DND-41 (cell line): ENCODE measurements at places on chromosomes 1 and 21.

- no peak for DNase-seq
These were observed 39.9 kb downstream of the RGL1 start for GRCh38 chr1:183844806-183845205.

- DNase-seq, result no peak
These were observed 327.5 kb upstream of the RUNX1 start for GRCh38 chr21:35376406-35377135.

- no peak for DNase-seq
These were observed 28.2 kb downstream of the ATP8B2 start for GRCh38 chr1:154353460-154353904.

DNA sequence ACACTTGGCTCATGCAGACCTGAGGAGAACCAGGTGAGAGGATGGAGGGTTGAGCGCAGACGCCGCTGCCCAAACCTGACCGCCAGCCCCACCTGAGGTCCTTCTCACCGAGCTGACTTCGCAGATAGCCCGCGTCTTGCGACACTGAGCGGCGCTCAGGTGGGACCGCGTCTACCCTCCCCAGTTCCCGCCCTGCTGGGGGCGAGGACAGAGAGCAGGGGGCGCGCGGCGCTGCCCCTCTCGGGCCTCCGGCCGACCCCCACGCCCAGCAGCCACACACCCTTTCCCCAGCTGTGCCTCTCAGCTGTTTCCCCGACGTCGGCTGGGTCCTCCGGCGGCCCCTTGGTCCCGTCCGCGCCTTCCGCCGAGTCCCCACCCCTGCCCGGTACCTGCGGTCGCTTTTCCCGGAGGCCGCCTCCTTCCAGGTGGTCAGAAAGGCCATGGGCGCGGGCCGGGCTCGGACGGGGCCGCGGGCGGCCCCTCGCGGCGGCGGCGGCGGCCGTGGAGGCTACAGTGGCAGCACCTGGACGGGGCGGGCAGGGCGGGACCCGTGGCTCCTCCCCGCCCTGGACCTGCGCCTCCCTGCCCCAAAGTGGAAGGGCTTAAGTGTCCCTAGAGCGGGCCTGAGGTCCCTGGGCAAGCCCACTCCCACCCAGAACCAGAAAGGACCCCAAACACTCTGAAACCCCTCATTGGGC, 14.4 kb upstream of the TTC39A start:
- no peak for DNase-seq

GRCh38 chr1:220344745-220345144, 72.5 kb upstream of the RAB3GAP2 start:
- no peak for DNase-seq

DNA sequence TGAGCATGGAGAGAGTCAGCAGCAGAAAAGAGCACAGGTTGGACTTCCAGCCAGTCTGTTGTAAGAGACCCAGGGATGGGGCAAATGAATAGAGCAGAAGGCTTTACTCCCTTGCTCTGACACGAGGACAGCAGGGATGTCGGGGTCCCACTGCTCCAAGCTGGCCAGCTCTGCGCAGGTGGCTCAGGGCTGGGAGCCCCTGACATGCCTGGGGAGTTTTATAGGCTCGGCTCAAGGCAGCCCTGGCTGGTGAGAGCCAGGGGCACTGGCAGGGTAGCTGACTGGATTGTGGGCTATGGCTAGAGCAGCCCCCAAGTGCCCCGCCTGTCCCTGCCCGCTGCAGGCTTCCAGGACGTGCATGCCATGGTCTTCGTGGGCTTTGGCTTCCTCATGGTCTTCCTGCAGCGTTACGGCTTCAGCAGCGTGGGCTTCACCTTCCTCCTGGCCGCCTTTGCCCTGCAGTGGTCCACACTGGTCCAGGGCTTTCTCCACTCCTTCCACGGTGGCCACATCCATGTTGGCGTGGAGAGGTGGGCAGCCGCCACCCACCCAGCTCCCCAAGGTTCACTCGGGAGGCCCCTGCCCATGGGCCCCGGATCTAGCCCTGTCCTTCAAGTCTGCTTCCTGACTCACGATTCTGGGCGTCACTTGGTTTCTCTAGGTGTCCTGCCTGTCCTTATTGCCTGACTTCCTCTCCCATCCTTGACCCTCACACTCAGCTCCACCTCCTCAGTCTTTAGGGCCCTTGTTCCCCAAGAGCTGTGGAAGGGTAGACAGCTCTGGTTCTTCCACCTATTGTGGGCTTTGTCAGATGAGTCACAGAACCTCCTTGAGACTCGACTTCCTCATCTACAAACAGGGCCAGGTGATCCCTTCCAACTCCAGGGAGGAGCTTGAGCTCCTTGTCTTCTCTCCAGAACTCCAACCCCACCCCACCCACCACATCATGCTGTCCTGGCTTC, 8.2 kb downstream of the RHBG start:
- DNase-seq, result no peak

DNA sequence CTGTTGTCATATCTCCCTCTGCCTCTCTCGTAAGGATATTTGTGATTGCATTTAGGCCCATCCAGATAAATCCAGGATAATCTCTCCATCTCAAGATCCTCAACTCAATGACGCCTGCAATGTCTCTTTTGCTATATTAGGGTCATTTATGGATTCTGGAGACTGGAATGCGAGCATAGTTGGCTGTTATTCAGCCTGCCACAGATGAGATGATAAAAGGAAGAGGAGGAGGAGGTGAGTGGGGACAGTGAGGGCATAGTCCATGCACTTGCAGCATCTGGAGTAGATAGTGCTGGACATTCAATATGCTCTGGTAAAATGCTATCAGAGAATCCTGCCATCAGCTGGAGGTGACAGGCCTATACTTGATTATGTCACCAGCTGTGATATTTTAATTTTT, 131.6 kb upstream of the CACNA1E start:
- no peak for DNase-seq

DNA sequence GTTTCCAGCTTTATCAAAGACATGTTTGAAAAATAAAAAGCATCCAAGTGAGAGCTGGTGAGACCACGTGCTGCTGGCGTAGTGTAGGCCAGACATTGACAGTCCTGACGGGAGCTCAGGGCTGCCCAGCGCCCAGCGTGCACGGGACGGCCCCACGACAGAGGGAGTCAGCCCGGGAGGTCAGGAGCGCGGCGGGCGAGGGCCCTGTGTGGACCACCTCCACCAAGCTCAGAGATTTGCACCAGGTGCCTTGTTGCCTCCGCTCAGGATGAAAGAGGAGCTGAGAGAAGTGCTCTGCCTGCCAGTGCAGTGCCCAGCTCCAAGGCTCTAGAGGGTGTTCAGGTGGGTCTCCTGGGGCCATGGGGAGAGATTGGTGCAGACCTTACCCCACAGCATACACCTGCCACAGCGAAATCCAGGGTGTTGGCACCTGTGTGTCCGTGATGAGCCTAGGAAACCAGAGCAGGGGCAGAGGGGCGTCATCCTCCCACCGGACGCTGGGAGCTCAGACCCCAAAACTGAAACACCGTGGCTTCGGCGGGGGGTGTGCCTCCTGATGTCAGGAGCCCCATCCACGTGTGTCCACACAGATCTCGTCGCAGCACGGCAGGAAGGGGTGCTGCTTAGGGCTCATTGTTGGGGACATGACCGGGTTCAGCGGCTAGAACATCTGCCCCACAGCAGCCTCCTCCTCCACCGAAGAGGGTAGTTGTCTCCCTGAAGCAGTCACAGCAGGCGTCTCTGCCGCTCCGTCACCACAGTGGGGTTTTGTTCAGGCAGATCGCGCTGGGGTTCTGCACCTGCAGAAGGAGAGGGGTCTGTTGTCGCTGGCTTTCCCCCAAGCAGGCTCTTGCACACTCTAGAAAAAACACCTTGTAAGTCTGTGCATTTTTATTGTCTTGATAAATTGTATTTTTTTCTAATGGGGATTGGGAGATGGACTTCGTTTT, 64.2 kb downstream of the POFUT2 start:
- no peak for DNase-seq

- no peak for DNase-seq
These were observed 50.2 kb upstream of the ATP1A1 start for GRCh38 chr1:116322752-116323405.

- no peak for DNase-seq
These were observed 1.6 kb downstream of the AGO4 start for GRCh38 chr1:35809114-35810095.

DNA sequence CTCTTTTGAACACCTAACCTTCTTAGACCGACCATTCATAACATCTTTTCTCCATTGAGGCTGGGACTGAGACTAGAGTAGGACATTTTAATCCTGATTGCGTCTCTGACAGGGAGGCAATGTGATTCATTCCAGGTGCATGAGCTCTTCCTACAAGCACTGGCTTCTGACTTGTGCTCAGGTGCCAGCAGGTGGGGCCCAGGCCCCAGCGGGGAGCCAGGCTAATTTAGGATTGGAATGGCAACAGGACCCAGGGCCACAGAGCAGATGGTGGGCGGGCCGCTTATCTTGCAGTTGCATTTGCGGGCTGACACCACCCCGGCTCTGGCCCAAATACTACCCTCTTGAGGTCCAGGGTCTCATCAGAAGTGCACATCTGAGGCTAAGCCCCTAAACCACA, 4.1 kb downstream of the GPA33 start:
- no peak for DNase-seq

DNA sequence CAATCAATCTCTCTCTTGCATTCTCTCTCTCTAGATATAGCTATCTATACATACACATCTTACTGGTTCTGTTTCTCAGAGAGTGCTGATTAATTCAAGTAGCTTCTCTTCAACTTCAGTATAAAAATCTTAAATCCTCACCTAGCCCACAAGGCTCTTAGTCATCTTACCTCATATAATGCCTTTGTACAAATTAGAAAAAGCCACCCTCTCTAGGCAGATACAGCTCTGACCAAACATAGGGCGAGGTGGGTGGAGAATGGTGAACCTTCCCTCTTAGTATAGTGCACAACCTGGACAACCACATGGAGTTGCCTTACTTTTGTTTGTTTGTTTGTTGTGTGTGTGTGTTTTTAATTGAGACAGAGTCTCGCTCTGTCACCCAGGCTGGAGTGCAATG, 5.1 kb upstream of the INAVA start:
- DNase-seq, result no peak

- no peak for DNase-seq
These were observed 136.5 kb downstream of the TSEN15 start for GRCh38 chr1:184188037-184188436.

DNA sequence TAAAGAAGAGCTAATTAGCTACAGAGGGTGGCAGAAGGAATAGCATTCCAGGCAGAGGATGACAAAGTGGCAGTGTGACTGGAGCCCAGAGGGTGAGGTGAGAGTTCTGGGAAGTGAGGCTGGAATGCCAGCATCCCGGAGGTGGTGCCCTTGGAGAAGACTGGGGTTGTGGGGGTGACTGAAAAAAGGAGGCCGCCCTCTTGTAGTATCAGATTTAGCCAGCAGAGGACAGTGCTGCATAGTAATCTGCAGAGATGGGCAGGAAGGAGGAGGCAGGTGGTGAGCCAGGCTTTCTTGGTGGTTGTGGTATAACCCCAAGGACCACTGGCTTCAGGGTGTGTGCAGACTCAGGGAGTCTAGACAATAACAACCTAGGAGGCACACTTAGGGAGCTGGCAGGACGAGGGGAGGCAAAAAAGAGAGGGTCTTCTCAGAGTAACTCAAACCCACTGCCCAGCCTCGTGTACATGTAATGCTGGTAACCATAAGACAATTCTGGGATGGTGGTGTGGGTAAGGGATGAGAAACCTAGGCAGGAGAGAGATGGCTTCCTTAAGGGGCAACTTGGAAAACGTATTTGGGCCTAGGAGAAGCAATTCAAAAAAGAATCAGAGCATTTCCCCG, 30.5 kb downstream of the MROH7 start:
- DNase-seq, result peak; percentile 80

DNA sequence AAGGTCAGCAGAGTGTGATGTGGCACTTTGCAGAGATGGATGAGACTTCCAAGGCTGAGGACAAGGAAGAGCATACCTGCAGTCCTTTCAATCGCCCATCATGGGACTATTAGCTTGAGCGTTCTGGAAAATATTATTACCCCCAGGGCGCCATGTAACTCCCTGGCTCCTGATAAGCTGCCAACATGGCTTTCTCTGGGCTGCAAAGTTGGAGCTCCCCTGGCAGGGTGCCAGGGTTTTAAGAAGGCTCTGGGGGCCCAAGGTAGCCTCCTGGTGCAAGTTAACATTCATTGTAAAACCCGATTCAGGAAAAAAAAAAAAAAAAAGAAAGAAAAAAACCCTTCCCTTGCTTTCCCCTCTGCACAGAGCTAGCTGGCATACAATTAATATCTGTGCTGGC, 196.7 kb downstream of the PBX1 start:
- DNase-seq, result no peak

DNA sequence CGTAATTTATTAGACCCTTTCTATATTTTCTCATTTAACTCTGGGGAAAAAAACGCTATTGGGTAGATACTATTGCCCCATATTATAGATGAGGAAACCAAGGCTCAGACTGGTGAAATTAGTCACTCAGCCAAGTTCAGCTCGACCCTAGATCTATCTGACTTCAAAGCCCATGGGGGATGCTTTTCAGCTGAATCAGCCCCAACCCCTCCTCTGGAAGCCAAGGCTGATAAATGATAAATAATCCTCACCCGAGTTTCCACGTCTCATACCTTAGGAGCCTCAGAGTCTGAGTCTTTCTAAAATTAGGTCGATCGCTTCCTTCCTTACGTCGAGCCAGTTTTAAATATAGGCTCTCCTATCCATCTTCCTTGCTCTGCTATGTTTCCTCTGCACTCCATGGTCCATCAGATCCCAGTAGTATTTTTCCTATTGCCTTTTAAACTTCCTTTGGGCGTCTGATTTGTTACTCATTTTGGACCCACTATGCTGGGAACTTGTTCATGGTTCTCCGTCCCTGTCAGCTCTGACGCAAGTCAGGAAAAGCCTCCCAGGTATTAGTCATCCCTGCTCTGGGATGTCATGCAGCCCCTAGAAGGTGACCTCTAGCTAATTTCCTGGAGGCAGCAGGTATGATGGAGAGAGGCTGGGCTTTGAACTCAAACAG, 122.8 kb downstream of the PLPP3 start:
- DNase-seq, result no peak

DNA sequence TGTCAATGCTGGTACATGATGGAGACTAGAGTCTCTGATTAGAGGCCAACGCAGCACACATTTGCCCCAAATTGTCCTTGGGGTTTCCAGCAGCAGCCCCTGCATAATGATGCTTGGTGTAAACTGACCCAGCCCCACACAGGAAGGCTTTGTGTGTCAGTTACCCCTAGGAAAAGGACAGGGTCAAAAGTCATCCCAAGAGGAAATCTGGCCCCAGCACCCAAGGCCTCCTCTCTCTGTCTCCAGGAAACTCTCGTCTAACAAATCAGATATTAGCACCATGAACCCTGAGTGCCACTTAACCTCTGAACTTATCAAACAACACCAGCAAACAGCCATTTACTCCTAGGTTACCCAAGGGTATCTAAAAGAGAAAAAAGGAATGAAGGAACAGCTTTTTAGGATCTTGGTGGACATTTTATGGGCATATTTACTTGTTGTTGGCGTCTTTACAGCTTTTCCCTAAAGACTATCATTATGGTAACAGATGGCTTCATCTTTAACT, 84.5 kb downstream of the PSMG1 start:
- DNase-seq, result no peak

GRCh38 chr1:227192163-227192562, 126.1 kb downstream of the CDC42BPA start:
- no peak for DNase-seq

- peak; percentile 26 for DNase-seq
These were observed 25.6 kb downstream of the PADI3 start for GRCh38 chr1:17274186-17275170.

DNA sequence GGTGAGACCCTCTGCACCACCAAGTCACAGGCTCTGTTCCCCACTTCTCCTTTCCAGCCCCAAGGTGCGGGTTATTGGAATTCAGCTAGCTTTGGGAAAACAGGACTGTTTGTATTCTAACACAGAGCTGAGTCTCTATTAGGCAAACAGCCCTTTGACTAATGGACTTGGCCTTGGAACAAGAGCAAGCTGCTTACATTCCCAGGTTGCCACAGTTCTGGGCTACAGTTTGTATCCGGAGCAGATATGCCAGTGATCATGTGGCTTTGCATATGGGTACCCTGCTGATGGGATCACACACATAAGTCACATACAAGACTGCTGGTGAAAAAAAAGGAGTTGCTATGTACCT, 110.5 kb upstream of the COA6 start:
- DNase-seq, result no peak
